Karpas-422 (cell line): ENCODE measurements at places on chromosomes 16 and 17.
A peak's percentile ranks its signal among the peaks of the same experiment; 100 is the strongest.

GRCh38 chr17:82691714-82692113, 6.8 kb downstream of the RAB40B start:
- DNase-seq: no peak

DNA sequence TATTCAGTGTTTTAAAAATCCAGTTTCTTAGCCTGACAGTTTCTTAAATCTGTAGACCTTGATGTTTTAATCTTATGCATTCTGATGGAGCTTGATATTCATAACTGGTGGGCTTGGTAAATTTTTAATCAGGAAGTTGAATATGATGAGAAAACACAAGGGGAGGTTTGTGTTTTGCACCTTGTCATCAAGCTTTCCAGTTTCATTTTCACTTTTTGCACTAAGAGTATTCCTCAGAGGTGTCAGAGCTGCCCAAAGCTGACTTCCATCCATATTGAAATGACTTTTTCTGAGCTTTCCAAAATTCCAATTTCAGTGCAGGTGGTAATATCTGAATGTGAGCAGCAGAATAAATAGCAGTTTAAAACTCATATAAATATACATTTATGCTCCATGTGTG, 555.0 kb upstream of the RBFOX1 start:
- DNase-seq: no peak

DNA sequence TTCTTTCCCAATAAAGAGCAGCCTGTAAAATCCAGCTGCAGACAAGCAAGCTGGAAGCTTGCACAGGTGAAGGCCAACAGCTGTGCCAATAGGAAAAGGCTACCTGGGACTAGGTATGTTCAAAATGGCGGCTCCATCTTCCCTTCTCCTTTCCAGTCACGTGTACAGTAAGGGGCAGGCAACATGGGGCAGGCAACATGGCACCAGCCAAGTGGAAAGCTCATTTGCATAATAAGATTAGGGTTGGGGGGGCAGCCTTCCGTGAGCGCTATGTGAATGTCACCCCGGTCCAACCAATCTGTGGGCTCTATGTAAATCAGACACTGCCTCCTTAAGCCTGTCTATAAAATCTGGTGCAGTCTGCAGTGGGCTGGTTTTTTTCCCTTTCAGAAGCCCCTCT, 31.3 kb downstream of the TVP23A start:
- DNase-seq: peak; percentile 97

- DNase-seq: peak; percentile 45
These were observed 431 bp downstream of the DYNC1LI2 start for GRCh38 chr16:66751053-66751302.

GRCh38 chr17:78804777-78805176, 22.7 kb upstream of the CYTH1 start:
- DNase-seq: no peak

- DNase-seq: no peak
These were observed 13.3 kb upstream of the PMP22 start for GRCh38 chr17:15278380-15278779.

GRCh38 chr17:49003557-49004511, 6.6 kb downstream of the IGF2BP1 start:
- no peak for DNase-seq

DNA sequence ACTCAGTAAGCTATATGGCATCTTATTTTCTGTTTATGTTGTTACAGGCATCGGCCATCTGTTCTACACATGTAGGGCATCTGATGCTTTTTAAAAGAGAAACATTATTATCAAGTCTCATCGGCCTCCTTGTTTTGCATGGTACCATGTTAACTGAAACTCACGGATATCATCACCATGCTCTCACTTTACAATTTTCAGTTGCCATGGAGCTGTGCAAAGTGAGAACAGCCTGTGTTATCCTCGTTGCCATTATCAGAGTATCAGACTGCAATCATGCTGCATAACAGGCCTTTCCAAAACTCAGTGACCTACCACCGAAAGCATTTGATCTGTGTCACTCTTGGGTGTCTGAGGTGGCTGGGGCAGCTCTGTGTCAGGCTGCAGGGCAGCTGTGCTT, 110.3 kb downstream of the C17orf67 start:
- no peak for DNase-seq

DNA sequence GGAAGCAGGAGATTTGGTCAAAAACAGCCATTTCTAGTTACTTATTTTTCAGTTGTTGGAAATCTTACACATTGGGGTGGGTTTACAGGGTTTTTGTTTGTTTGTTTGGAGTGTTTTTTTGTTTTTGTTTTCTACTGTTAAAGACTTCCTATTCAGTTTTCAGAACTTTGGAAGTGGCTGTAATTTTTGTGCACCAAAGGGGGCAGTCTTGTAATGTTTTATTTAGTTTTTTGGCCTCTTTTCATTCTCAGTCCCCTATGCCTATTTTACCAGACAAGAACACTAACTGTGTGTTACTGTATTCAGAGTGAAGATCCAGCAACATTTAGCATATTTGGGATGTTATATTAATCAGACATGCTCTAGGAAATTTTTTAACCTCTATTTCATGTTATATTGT, 20.6 kb downstream of the TPPP3 start:
- peak; percentile 65 for DNase-seq

DNA sequence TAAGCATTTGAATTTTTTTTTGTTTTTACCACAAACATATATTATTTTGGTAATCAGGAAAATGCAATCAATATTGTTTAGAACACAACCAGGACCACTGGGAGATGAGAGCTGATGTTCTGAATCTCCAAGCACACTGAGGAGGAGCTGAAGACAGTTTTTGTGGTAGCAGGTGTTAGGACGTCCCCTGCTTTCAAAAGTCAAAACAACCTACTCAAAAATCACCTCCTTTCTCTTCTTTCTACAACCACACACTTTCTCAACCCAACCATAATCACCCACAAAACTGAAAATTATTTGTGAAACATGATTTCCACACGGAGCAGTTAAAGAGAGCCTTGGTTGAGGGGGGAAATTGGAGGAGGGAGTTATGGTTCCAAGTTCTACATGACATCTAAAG, 26.7 kb upstream of the CFAP20 start:
- DNase-seq: no peak

- no peak for DNase-seq
These were observed 64.0 kb downstream of the SOX9 start for GRCh38 chr17:72184805-72185204.

DNA sequence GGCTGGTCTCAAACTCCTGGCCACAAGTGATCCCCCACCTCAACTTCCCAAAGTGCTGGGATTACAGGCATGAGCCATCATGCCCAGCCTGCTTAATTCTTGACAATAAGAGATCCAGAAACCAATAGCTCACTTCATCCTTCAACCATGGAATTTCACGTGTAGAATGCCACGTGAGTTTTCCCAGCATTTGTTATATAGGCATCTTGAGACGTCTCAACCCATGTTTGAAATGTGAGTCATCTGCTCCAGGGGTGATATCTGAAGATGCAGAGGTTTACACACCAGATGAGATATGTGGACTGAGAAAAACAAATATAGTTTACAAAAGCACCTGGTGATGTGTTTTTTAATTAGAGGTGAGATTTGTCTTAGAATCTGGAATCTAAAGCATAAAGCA, 7.1 kb downstream of the TEKT3 start:
- DNase-seq: no peak

DNA sequence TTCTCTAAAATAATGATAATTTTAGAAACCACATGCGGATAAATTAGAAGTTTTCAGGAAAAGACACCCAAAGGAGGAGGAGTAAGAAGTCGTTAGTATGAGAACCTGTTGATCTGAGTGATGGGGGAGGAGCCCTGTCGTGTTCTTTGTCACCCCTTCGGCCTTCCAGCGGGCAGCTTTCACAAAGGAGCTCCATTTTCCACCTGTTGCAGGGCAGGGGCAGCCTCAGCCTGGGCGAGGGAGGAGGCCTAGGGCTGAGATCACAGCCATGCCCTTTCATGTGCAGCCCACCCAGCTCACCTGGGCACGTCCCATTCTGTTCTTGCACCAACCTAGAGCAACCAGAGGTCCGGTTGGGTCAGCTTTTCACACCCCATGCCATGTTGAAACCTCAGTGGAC, 5.3 kb downstream of the DUSP14 start:
- no peak for DNase-seq
